ENCODE measurements at places on chromosomes 1 and 21. TPM values are rescaled to one million over a fixed set of nuclear protein-coding genes. Genes with fewer than 3 reads are reported as not detected.

DNA sequence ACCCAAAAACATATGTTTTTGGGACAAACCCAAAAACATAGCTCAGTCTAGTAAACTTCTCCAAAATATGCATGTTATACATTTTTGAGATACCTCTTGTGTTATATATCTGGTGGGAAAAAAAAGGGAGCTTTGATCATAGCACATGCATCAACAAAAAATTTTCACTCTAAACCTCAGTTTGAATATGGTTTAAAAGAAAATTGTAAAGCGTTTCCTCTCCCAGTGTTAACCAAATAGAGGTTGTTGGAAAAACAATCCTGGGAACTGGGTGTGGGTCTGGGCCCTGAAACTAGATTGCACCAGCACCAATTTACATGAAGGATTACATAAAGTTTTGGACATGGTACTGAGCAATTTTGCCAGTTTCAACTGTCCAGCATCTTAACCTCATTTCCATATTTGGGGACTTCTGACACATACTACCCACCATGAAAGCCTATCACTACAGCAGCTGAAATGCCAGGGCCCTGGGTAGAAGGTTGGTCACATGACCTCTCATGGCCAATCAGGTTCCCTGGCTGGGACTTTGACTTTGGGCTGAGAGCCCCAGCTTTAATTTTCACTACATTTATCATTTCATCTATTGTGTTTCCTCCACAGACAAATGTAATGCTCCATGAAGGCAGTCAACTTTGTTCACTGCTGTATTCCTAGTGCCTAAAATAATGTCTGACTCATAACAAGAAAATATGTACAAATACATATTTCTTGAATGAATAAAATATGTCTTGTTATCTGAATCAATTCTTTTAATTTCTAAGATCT, 150.7 kb downstream of the SETD4 start:
- no peak for DNase-seq

DNA sequence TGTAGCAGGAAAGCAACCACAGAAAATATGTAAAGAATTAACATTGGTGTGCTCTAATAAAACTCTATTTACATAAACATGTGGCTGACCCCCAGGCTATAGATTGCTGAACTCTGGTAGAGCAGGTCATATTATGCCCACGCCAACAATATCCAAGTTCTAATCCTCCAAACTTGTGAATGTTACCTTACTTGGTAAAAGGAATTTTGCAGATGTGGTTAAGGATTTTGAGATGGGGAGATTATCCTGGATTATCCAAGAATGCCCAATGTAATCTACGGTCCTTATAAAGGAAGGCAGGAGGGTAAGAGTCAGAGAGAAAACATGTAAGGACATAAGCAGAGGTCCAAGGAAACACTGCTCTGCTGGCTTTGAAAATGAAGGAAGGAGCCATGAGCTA, 201.0 kb downstream of the USH2A start:
- peak; percentile 51 for DNase-seq

- no peak for DNase-seq
Observed at GRCh38 chr1:30714536-30715090, 8.8 kb downstream of the MATN1 start.

Gene COL9A2
- 0.30 TPM for total RNA-seq

Gene NHLH1
- 0.09 TPM for total RNA-seq

- no peak for DNase-seq
Observed at GRCh38 chr21:46031484-46031883, 49.9 kb downstream of the COL6A1 start.

- DNase-seq = no peak
Observed at GRCh38 chr21:35674091-35674671, 386.1 kb downstream of the SETD4 start.

All from HFFc6 (cell line).